ENCODE measurements at places on chromosomes 13 and 19. TPM values are rescaled to one million over a fixed set of nuclear protein-coding genes. Genes with fewer than 3 reads are reported as not detected.

AMER2 gene
- 0.03 TPM for total RNA-seq

RNF113B gene
- not detected for total RNA-seq

ECSIT gene
- total RNA-seq, result 28.4 TPM

DNA sequence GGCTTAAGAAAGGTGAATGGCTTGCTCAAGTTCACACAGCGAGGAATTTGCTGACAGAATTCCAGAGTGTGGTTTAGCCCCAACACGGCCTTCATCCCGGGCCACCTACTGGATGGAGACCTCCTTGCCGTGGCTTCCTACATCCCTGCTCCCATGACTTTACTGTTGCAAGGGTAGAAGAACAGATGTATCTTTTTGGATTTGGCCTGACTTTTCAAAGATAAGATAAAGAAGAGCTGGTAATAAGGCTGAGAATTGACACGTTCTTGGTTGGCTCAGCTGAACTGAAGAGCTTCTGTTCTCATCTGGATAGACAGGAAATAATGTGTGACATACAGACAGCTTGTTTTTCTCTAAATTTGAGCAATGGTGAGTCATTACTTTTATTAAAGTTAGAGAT lies 113.1 kb downstream of the KLF5 start:
- DNase-seq, result no peak

DNA sequence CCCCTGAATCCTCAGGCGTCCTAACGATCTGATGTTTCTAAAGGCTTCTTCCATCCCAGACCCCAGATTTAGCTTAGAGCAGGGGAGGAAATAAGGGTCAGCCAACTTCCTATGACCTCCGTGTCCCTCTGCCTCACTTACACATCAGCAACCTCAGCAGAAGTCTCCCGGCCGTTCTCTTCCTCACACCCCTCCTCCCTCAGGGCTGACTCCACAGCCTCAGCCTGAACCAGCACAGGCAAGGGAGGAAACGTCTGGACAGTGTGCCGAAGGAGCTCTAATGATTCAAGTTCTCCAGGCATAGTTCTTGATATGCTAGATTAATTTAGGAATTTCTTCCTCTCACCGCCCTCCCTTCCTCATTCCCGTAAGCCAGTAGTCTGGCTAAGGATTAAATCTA lies 121.4 kb downstream of the NUFIP1 start:
- no peak for DNase-seq
